ENCODE measurements at places on chromosomes 4 and X.

GRCh38 chr4:113444386-113444785, 317.2 kb downstream of the CAMK2D start:
- no peak for DNase-seq

DNA sequence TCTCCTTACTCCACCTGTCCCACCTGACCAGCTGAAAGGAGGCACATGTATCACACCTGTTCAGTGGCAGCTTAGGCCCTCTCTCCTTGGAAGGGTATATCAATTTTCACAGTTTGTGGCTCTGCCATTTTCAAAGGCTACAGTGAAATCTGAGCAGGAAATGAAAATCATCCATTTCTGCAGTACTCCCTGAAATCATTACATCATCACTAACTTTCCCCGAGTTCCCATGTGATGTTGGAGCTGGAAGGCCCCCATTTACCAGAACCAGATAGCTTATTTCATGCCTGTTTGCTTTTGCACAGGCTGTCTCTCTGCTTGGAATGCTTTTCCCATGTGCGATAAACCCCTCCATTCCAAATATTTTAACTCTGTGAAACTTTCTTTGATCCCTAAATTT, 31.0 kb upstream of the STX18 start:
- no peak for DNase-seq

- DNase-seq, result no peak
These were observed 1.6 kb downstream of the RNF150 start for GRCh38 chr4:141131723-141132071.

GRCh38 chr4:139611391-139611790, 54.2 kb upstream of the MGST2 start:
- no peak for DNase-seq

DNA sequence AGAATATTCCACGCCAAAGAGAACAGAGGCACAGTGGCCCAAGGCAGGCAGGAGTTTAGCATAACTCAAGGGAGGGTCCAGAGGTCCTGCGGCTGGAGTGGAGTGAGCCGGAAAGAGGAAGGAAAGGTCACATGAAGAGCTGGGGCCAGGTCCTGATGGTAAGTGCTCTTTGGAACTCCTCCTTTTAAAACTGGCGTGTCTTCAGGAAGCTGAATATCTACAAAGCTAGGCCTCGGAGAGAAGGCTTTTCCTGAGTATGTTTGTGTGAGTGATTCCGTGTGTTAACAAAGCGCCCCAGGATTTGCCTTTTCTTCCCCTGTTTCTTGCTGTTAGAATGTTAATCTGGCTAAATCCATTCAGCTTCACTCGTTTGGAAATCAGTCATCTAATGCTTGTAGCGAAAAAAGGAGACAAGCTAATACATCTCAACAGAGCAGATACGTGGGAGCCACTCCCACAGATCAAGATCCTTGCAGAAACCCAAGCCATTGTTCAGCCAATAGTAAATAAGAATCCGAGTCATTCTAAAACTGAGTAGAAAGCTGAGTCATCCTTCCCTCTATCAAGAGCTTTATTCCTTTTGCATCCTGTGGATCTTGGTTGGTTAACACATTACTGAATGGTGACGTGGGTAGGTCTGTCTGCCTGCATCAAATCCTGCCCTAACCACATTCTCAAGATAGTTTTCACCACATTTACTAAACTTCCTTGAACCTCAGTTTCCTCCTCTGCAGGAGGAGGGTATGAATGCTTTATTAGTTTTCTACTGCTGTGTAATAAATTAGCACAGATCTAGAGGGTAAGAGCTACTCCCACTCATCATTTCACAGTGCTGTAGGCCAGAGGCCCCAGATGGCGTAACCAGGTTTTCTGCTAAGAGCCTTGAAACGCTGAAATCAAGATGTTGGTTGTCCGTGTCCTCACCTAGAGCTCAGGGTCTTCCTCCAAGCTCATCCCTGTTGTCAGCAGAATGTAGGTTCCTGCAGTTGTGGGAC, 43.2 kb upstream of the RBM47 start:
- no peak for DNase-seq
